ENCODE measurements at places on chromosomes 12 and 14.
A peak's percentile ranks its signal among the peaks of the same experiment; 100 is the strongest.

- no peak for DNase-seq
These were observed 43.7 kb upstream of the GPHB5 start for GRCh38 chr14:63362389-63362819.

DNA sequence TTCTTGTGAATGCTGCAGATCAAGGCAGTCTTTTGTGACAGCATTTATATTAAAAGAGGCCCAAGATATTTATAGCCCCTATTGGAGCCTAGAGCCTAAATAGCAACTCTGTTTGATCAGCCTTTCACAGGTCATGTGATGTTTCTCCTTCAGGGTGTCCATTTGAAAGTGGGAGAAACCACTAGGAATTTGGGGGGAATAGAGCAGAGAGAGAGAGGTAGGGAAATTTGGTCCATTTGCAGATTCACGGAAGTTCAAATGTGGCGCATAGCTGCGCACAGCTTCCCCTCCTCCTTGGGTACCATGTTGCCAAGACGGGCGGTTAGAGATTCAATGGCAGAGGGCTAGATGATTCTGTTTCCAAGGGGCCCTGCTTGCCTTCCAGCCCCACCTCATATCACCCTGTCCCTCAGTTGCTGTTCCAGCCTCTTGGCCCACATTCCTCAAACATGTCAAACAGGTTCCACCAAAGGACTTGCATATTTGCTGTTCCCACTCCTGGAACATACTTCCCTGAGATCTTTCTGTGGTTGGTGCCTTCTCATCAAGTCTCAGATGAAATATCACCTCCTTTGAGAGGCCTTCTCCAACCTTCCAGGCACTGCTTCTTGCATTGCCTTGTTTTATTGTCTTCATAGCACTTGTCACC lies 220.8 kb downstream of the CHST11 start:
- DNase-seq, result no peak

- peak; percentile 79 for DNase-seq
These were observed at the start of gene ACRBP for GRCh38 chr12:6647083-6647604. Gene ACRBP (minus strand): TSS chr12:6647432. CDS start chr12:6647366, 66 bp downstream.

GRCh38 chr14:97851428-97851995 lies 1054.3 kb downstream of the VRK1 start:
- DNase-seq, result no peak

GRCh38 chr14:49994951-49995561 lies 102.2 kb downstream of the ARF6 start:
- no peak for DNase-seq

Data from erythroblast (primary cell).